ENCODE measurements at places on chromosomes 2 and 18.

DNA sequence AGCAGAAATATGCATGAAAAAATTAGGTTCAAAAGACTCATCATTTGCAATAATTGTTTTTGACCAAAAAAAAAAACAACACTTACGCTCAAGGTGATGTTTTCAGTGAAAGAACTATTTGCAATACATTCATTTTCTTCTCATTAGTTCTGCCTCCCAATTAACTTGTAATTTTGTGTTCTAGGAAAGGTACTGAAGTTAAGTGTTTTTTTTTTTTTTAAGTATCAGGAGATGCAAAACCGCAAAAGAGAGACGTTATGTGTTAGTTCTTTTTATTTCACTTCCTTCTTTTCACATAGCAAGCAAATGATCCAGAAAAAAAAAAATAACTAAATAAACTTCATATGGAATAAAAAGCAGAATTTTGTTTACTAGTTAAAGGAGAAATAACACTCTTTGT, 735.2 kb upstream of the GCFC2 start:
- no peak for DNase-seq

- no peak for DNase-seq
Measured at GRCh38 chr2:230671117-230671516, 41.5 kb upstream of the CAB39 start.

DNA sequence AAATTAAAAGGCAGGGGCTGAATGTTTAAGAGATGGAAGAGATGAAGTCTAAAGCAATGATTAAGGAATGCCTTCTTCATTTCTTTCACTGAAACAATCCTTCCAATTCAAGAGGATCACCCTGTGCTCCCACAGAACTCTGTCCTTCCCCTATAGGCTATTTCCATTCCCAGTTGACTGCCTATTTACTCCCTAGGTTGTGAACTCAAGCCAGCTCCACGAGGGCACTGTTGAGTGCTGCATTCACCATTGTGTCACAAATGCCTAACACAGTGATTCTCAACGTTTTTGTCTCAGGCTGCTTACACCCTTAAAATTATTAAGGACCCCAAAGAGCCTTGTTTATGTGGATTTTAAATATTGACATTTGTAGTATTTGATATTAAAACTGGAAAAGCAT, 112.4 kb downstream of the AOX1 start:
- no peak for DNase-seq

- no peak for DNase-seq
Measured at GRCh38 chr2:165793779-165794535, at the start of gene GALNT3. Gene GALNT3, minus strand, starts transcription at chr2:165794247. Its CDS starts 23,547 bp downstream, at chr2:165770700.

DNA sequence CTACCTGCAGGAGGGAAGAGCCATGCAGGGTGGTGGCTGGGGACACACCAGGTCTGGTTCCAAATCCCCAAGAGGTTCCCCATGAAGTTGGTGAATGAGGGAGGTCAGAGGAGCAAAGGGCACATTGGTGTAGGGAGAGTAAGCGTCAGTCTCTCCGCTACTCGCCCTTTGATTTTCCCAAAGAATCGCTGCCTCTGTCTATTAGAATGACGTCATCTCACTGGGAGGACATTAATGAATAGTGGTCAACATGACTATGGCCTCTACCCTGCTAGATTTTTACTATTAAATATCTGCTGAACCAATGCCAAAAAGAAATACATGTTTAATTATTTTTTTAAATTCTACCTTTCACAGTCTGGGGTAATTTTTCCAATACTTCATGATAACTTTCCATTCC, 109.6 kb upstream of the SNTG2 start:
- DNase-seq: no peak

DNA sequence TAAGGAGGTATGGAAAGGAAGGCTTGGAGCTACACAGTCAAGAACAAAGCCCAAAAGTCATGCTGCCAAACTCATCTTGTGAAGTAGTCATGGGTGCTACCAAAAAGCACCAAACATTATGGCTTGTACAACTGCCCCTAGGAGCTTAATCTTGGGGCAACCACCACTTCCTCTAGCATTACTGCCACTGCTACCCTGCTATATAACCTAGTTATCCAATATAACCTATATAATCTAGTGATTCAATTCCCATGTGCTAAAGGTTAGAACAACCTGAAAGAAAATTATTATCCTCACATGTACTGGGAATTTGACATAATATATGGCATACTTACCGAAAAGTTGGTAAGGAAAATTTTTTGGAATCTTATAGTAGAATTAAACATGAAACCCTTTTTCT, 102.6 kb upstream of the RBBP8 start:
- DNase-seq: no peak
